ENCODE measurements at places on chromosomes 5 and 9.
A peak's percentile ranks its signal among the peaks of the same experiment; 100 is the strongest.

GRCh38 chr9:101119206-101119819, 90.8 kb downstream of the PLPPR1 start:
- peak; percentile 14 for DNase-seq

- DNase-seq = no peak
Observed at GRCh38 chr5:180717989-180718388, 21.9 kb downstream of the OR2Y1 start.

GRCh38 chr9:133465984-133466383, 6.2 kb downstream of the CACFD1 start:
- no peak for DNase-seq

- DNase-seq = no peak
Observed at GRCh38 chr9:29773676-29774075, 2200.4 kb upstream of the C9orf72 start.

GRCh38 chr5:106092455-106092854, 1578.3 kb downstream of the EFNA5 start:
- DNase-seq = no peak

GRCh38 chr9:133054194-133054890, 7.4 kb upstream of the CEL start:
- no peak for DNase-seq

DNA sequence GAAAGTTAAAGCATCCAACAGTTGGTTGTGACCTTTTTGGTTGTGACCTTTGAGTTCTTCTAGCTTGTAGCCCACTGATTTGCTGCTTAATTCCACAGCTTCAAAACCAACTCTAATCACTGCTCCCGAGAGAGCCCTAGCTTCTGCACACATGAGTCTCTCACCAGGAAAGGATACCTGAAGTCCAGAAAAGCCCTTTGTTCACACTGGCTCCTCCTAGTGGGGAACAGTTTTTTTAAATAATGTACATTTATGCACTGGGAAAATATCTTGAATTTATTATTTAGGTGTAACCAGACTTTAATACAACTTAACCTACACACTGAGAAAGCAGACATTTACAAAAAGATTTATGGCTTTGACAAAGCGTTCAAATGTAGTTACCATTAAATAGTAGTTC, 120.2 kb upstream of the CCDC152 start:
- no peak for DNase-seq

GRCh38 chr9:136178061-136178772, 26.7 kb downstream of the LHX3 start:
- no peak for DNase-seq

DNA sequence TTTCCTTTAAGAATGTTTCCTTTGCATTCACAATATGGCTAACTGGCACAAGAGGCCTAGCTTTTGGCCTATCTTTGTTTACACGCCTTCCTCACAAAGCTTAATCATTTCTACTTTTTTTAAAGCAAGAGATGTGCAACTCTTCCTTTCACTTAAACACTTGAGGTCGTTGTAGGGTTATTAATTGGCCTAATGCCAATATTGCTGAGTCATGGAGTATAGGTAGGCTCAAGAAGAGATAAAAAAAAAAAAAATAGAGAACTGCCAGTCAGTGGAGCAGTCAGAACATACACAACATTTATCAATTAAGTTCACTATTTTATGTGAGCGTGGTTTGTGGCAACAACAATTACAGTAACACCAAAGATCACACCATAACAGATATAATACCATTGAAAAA, 5.9 kb downstream of the FKBP15 start:
- no peak for DNase-seq

- no peak for DNase-seq
Observed at GRCh38 chr5:26553079-26553478, 485.3 kb downstream of the CDH9 start.

DNA sequence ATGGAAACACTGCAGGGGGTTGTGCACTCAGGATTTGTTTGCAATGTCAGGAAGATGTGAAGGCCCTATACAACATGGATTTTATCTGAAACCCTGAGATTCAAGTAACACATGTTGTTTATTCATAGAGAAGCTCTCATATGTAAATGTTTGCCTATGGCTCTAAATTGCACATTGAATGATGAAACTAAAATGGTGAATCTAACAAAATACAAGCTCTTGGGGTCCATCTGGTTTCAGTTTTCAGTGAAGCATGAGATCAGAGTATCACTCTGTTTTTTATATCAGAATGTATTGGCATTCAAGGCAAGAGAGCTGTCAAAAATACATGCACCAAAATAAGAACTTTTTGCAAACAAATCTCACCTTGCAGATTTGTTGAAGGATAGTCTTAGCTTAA, 19.6 kb upstream of the FRMD3 start:
- DNase-seq = no peak

GRCh38 chr5:137888466-137888862, 793 bp upstream of the PKD2L2 start:
- DNase-seq = no peak

DNA sequence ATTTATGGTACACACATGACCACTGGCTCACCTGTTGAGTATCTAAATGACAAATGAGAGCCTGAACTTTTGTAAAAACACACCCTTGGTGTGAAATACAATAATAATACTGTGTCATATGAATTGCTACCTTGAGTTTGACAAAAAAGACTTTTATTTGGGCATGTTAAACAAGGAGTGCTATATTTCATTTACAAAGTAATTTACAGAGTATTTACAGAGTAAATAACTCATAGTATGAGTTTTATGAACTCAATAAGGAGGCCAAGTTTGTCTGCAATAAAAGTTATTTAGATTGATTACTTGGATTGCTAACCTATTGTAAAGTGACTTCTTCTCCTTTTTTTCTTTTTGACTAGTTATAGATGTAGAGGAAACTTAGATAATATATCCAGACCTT, 146.0 kb upstream of the NUDT12 start:
- no peak for DNase-seq

DNA sequence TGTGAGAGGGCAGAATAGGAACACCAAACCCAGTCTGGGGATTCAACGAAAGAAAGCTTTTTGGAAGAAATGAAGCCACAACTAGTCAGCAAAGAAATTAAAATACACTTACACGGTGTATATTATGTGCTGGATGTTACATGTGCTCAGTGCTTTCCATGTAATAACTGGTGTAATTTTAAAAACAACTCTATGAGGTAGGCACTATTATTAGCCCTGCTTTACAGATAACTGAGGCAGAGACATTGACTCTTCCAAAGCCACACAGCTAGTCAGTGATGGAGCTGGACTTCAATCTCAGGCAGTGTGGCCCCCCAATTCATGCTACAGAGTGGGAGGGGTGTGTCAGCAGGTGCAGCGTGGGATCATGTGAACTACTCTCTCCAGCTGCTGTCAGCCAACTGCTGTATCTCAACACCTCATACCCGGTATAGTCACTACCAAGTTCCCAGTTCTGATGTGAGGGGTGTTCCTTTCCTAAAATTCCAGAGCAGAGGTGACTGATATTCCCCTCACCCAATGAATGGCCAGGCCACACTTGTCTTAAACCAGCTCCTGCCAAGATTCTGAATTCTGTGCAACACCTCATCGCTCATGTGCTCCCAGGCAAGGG, 33.8 kb upstream of the TJP2 start:
- no peak for DNase-seq
